ENCODE measurements at places on chromosomes 4 and X.

DNA sequence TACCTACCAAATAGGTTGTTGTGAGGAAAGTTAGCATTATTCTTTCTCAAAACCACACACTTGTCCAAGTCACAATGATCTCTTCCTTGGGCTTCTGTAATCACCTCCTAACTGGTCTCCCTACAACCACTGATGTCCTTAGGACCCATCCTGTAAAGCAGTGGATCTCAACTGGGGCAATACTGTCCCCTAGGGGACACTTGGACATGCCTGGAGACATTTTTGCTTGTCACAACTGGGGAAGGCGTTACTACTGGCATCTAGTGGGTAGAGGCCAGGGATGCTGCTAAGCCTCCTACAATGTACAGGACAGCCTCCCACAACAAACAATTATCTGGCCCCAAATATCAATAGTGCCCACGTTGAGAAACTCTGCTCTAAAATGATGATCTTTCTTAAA, 118.7 kb upstream of the AP1S2 start:
- no peak for DNase-seq

DNA sequence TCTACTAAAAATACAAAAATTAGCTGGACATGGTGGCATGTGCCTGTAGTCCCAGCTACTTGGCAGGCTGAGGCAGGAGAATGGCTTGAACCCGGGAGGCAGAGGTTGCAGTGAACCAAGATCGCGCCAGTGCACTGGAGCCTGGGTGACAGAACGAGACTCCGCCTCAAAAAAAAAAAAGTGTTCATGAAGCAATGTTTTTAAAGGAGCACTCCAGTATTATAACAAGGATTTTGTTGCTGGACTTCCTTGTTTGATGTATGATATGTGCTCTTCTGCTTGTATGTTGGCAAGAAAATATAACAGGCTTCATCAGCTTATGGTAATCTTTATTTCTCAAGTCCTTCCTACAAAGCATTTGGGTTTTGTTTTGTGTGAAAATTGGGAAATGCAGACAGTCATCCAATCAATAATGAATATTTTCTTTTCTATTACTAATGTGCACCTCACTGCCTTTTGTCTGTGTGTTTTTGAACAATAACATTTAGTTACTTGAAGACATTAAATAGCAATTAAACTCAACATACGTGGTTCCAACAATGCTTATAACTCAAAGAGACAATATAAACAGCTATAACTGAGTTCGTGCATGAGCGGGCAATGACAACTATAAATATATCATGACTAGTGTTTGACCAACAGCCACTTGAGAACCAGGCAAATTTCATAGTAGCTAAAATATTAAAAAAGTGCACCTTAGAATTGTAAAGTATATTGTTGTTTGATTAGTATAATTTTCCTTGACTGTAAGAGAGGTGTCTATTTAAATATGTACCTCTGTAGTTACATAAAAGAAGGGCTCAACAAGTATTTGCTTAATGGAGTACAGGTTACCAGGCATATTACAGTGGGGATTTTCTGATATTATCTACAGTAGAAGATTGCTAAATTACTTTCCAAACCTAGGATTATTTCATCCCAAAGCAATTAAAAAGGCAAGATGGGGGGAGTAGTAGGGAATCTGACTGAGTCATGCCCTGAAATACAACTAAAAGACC, 210.7 kb downstream of the PPP3CA start:
- no peak for DNase-seq

DNA sequence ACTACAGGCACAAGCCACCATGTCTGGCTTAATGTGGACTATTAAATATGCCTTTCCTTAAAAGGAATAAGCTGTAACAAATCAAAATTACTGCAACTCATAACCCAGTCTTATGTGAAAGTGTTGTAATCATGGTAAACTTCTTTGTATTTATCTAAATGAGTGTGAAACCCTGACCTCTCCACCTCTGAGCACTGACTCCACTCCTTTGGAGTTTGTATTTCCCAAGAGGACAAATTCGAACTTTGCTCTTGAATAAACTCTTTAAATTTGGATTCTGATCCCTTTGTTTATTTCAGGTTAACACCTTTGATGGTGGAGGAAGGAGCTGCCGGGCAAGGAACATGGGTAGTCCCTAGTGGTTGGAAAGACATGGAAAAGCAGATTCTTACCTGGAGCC, 48.3 kb upstream of the FAM9A start:
- DNase-seq, result no peak

DNA sequence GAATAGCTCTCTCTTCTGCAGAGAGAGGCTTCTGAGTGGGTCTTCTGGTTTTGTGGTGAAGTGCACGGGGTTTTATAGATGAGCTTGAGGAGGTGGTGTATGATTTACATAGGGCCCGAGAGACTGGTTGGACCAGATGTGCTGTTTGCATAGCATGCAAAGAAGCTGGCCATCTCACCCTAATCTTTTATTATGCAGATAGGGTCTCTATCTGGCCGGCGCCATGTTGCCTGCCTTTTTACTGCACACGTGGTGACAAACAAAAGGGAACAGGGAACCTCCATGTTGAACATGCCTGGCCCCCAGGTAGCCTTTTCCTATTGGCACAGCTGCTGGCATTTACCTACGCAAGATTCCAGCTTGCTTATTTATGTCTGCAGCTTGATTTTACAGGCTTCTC, 473.3 kb upstream of the FAM47C start:
- no peak for DNase-seq

GRCh38 chr4:107376293-107376692, 340.2 kb upstream of the DKK2 start:
- no peak for DNase-seq

DNA sequence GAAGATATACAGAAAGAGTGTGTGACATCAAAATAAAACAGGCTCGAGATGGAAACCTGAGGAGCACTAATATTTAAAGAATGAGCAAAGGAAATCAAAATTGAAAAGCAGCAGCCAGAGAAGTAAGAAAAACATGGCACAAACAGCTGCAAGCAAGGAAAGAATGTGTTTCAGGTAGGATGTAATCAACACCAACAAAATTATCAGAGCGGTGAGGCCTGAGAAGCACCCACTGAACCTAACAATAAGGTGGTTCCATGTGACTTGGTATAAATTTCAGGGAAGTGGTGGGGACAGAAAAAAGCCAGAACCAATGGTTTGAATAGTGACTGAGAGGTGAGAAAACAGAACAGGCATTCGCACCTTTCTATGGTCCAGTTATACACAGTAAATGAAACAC, 11.5 kb downstream of the SLC39A8 start:
- DNase-seq, result no peak

- no peak for DNase-seq
These were observed 1444.2 kb downstream of the ADGRL3 start for GRCh38 chr4:62644372-62644771.

GRCh38 chr4:15131551-15131950, 129.3 kb downstream of the CPEB2 start:
- no peak for DNase-seq

DNA sequence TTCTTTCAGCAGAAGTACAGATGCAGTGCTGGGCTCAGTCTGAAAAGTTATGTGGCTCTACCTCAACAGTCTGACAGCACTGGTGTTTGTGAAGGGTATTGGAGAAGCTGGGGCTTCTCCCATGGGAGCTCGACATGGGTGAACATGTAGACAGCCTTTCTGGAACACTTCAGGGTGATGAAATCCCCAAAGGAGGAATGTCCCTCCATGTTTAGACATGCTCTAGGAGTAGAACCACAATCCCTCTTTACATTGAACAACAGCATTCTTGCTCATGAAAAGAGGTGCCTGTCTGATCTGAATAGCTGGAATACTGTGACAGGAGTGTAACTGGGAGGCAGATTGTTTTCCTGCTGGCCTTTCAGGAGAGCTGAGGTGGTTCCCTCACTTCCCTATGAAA, 53.8 kb upstream of the NAP1L2 start:
- no peak for DNase-seq

GRCh38 chr4:2961421-2961810, 1.8 kb downstream of the NOP14 start:
- DNase-seq, result no peak

DNA sequence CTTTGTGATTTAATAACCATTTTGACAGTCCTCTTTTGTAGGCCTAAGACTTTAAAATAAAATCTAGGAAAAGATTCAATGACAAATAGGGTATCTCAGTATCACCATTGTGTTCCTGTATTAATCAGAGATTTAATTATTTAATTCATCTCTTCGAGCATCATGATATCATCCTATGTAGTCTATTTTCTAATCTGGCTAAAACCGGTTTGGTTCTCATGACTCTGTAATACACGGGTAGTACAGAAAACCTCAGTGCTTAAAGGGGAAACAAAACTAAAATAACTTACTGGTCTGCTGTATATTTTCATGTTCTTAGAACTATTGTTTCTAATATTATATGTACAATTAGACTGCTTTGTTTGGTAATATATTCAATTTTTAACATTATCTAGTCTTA, 23.7 kb upstream of the FBXW7 start:
- no peak for DNase-seq

DNA sequence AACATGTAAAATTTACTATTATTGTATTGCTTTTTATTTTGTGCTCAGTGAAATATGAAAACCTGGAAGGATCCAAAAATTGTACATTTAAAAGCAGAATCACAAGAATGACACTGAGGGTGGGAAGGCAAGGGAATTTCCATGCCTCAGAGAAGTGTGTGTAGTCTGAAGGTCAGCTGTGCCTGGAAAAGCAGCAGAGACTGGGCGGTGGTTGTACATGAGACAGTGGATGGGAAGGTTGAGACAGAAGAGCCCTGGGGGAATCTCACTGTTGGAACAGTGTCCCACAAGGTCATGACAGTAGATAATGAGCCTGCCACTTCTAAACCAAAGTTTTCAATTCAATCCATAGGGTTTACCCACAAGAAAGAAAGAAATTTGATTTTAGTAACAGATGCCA, 17.1 kb upstream of the ANTXR2 start:
- no peak for DNase-seq

DNA sequence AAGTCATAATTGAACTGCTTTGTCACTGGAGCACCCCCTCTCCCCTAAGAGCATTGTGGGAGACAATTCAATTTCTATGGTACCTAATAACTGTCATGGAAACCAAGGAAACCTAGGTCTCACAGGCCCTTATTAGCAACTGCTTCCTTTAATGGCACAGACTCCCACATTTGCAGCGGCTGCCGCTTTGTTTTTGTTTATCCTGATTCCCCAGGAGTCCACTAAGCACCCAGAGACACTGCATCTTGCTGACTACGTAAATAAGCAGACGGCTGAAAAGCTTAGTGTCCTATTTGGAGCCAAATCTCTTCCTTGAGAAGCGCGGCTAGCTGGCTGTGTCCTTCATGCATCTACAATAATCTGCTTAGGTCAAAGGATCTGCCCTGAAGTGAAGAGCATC, 494.4 kb downstream of the TMA16 start:
- no peak for DNase-seq

DNA sequence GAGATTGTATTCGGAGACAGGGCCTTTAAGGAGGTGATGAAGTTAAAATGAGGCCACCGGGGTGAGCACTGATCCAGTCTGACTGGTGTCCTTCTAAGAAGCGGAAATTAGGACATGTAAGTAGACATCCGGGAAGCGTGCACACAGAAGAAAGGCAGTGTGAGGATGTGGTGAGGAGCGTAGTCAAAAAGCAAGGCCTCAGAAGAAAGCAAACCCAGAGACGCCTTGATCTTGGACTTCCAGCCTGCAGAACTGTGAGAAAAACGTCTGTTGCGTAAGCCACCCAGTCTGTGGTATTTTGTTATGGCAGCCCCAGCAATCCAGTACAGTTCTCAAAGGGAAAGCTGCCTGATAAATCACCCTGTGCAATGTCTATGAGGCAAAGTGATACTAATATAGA, 153.5 kb downstream of the KCNIP4 start:
- DNase-seq, result no peak

- no peak for DNase-seq
These were observed 370.9 kb upstream of the SMIM31 start for GRCh38 chr4:164383058-164383357.

DNA sequence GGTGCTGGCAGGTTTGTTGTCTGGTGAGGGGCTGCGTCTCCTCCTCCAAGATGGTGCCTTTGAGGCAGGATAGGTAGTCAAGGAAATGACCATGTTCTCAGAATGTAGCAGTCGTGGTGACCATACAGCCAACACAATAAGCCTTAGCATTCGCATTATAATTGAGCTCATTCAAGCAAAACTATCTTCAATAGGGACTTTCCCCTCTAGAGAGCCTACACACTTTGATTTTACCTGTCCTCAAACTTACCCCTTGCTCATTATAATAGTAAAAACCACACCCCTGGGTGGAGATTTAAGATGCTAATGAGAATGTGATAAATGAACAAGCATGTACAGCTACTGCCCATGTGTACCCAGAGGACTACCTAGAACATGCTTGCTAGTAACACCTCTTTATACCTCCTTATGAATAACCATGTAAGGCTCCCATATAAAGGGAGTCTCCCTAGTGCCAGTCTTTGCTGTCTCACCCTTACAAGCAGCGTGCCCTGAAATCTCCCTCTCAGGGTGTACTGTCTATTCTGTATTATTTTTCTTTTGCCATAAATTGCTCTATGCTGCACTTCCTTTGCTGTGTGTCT, 48.2 kb downstream of the FGFBP1 start:
- no peak for DNase-seq

DNA sequence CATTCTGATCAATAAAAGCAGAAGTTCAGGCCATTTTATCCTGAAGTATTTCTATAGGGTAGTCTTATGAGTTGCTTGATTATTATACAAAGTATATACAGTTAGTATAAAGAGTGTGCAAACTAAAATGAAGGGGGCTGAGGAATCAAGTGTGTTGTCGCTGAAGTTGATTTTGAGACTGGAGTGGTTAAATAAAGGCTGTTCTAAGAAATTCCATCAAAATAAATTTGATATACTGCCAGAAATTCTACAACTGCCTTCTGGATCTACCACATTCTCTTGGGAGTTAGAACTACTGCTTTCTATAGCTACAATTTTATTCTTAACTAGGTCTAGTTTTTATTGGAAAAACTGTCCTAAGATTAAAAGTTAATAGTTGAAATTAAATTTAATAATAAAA, 12.4 kb downstream of the EDNRA start:
- no peak for DNase-seq

DNA sequence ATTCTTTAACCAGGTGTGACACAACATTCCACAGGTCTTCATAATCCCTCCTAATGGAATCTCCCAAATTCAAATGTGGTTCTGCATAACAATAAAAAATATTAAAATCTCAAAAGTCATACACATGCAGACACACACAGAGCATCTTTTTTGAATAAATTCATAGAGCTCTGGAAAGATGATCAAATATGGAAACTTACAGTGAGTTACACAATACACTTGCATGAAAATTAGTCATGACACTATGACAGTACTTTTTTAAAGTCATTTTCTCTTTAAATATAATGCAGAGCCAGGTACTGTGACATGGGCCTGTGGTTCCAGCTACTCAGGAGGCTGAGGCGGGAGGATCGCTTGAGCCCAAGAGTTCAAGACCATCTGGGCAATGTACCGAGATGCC, 38.9 kb downstream of the DDX60L start:
- no peak for DNase-seq

- DNase-seq, result no peak
These were observed at the start of gene GPR101 for GRCh38 chrX:137033774-137034507. TSS of gene GPR101 (minus strand) at chrX:137033995. CDS start at chrX:137031674, 2,321 bp downstream.

DNA sequence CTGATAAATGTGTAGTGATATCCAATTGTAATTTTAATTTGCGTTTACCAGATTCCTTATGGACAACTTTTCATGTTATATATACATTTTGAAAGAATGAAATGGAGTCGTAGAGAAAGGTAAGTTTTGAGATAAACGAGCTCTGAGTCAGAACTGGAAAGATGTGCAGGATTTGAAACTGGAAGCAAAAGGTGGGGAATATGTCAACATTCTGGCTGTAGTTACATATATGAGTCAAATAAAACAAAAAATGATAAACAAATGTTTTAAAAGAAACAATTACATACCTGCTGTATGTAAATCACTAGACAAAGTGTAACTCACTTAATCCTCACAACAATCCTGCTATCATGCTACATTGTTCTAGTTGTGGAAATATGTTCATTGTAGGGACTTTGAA, 84.0 kb downstream of the LPAR4 start:
- DNase-seq, result no peak
